ENCODE measurements at places on chromosomes 11 and 22. TPM values are rescaled to one million over a fixed set of nuclear protein-coding genes. Genes with fewer than 3 reads are reported as not detected.

GRCh38 chr11:15930442-15931025 is 425.8 kb downstream of the SOX6 start:
- no peak for DNase-seq

The SHISA8 gene
- 1.4 TPM for total RNA-seq

GRCh38 chr11:17572359-17572690 is 25.3 kb downstream of the OTOG start:
- DNase-seq = no peak

The RFPL3 gene
- not detected for total RNA-seq

The RPS13 gene
- 1,568 TPM for total RNA-seq
